ENCODE measurements at places on chromosomes 3 and 15.

- peak; percentile 12 for DNase-seq
These were observed 75.7 kb downstream of the GMPS start for GRCh38 chr3:155946178-155946577.

GRCh38 chr3:45087155-45087554 lies 59.0 kb downstream of the CDCP1 start:
- no peak for DNase-seq

DNA sequence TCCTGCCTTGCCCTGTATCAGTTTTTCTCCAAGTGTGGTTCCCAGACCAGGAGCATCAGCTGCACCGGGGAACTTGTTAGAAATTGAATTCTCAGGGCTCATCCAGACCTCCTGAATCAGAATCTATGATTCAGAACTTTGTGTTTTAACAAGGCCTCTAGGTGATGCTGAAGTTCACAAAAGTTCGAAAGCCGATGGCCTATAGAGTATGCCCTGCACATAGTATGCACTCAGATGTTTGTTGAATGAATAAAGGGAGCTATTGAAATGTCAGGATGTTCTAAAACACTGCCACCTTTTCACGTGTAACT lies 664 bp upstream of the LARP6 start:
- peak; percentile 58 for DNase-seq

DNA sequence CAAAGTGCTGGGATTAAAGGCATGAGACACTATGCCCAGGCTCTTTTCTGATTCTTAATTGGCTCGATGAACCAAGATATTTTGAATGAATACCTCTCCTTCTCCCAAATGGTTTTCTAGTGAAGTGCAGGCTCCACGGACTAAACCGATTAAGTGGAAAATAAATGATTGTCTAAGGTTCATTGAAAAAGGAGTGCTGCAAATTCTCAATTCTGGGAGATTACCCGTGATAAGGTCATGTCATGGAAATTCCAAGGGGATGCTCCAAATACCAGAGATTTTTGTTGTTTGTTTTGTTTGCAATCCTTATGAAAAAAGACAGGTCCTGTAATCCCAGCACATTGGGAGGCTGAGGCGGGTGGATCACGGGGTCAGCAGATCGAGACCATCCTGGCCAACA lies 406.9 kb upstream of the TBL1XR1 start:
- DNase-seq, result no peak

DNA sequence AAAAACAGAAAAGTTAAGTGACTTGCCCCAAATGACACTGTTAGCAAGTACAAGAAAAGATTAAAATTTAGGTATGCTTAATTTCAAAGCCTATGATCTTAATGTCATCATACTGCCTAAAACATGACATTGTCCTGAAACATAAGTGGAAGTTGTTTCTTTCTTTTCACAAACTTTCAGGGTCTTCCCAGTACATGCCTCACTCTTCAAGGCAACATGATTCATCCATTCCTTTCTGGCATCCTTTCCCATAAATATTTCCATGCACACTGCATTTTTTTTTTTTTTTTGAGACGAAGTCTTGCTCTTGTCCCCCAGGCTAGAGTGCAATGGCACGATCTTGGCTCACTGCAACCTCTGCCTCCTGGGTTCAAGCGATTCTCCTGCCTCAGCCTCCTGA lies 42.5 kb upstream of the KPNA4 start:
- DNase-seq, result no peak

DNA sequence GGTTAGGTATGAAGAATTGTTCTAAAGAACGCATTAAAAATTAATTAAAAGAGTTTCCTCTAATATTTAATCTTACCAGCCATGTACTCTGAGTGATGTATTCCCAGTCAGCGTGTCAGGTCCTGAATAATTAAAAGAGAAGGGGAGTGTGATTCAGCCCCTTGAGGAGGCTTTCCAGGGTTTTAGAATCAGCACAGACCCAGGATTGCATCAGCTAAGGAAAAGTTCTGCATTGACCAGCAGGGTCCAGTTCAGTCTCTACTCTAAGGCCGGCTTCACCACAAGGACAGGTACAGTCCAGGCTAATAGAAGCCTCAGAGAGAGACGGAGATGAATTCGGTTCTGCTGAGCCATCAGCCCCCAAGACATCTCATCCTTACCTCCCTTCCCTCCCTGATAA lies 499.5 kb upstream of the PROK2 start:
- no peak for DNase-seq

- DNase-seq, result no peak
These were observed 155.9 kb downstream of the RBMS3 start for GRCh38 chr3:29436612-29437323.

- DNase-seq, result no peak
These were observed 261.4 kb downstream of the ZMAT3 start for GRCh38 chr3:178810181-178810580.

- DNase-seq, result no peak
These were observed 79.9 kb downstream of the ZBBX start for GRCh38 chr3:167300207-167300606.

GRCh38 chr15:79620112-79620857 lies 188.1 kb downstream of the MINAR1 start:
- DNase-seq, result no peak

DNA sequence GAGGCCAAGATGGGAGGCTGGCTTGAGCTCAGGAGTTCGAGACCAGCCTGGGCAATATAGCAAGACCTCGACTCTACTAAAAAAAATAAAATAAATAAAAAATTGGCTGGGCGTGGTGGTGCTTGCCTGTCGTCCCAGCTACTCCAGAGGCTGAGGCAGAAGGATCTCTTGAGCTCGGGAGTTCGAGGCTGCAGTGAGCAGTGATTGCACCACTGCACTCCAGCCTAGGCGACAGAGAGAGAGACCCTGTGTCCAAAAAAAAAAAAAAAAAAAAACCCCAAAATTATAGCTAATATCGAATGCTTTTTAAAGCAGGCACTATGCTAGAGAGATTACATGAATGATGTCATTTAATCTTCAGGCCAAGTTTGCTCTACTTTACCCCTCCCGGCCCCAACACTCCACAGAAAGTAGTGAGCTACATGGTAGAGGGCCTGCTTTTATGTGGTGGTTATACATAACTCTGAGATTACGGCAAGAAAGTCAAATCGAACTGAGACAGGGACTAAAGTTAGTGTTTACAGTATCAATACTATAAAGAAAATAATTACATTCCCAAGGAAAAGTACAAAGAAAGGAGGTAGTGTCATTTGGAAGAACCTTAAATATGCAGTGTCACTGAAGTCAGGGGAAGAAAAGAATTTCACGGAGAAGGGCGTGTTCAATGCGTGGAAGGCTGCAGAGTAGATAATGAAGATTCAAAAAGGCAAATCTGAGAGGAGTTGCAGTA lies 1.1 kb downstream of the ADPGK start:
- DNase-seq, result no peak

GRCh38 chr15:64560998-64561397 lies 100.6 kb downstream of the ZNF609 start:
- no peak for DNase-seq

GRCh38 chr3:198051836-198052235 lies 91.8 kb downstream of the LMLN start:
- no peak for DNase-seq

DNA sequence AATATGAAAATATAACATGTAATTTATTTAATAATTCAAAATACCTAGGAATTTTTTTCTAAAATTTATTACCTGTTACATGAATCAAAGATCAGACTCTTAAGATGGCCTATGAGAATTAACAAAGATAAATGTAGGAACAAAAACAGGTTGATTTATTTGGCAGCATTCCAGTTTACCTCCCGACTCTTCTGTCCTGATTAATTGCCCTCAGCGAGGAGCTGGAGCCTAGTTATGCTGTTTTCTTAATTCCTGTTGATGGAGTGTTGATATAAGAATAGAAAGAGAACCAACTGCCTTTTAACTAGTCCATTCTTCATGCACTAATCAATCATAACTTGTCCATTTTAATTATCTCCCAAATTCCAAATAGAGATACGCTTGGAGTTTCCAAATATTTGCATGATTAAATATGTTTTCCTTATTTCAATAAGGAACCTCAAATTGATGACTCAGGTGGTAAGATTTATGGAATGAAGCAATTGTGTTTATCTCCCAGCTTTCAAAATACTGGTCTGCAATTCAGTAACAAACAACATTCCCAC lies 10.6 kb upstream of the CPB1 start:
- DNase-seq, result no peak

- peak; percentile 41 for DNase-seq
These were observed 13.9 kb upstream of the ANPEP start for GRCh38 chr15:89828281-89829145.

- no peak for DNase-seq
These were observed 124.9 kb upstream of the STRIT1 start for GRCh38 chr3:155418407-155418806.

DNA sequence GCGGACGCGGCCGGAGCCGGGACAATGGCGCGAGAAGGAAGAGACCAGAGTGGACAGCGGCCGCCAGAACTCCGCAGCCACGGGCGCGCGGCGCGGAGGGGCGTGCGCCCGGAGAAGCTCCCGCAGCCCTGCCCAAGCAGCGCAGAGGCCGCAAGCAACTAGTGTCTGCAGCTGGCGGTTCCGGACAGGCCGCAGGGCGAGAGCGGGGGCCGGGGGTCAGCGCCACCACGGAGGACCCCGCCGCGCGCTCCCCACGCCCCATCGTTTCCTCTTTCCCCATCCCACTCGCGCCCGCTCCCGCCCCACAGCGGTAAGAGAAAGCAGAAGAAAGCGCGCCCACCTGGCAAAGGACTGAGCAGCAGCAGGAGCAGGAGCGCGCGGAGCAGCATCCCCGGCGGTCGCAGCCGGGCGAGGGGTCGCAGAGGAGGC lies 440 bp downstream of the PRTG start:
- DNase-seq, result peak; percentile 39

GRCh38 chr3:1200371-1200770 lies 107.5 kb downstream of the CNTN6 start:
- no peak for DNase-seq

DNA sequence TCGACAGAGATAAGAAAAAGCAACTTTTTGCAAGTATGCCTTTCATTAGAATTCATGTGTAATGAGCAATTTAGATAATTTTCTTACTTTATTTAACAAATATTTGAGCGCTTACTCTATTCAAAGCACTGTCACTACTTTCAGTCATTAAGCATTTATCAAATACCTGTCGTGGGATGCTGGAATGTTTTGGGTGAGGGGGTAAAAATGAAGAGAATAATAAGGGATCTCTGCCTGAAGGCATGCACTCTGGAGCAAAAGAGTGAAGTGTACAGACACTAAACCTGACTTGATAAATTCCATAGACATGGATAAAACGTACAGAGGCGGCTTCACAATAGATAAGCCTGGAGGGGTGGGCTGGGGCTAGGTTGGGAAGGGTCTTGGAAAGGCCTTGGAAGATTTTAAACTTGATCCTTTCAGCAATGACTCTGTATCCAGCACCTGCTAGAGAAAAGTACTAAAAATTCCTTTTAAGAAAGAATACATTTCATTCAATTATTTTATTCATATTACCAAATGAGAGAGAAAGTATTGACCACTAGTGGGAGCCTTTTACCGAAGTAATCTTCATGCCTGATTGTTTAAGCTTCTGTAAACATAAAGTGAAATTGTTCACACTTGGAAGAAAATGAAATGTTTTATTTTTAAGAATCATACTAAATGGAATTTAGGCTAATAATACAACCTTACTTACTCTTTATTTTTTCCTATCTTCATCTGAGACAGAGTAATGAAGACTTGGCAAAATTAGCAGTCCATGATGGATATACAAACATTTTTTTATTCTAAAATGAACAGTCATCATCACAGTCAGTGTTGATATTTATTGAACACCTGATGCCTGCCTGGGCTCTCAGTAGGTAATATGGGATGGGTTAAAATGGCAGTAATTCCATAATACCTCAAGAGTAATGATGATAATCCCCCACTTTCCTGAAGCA lies 113.2 kb downstream of the PPP2R3A start:
- DNase-seq, result no peak

DNA sequence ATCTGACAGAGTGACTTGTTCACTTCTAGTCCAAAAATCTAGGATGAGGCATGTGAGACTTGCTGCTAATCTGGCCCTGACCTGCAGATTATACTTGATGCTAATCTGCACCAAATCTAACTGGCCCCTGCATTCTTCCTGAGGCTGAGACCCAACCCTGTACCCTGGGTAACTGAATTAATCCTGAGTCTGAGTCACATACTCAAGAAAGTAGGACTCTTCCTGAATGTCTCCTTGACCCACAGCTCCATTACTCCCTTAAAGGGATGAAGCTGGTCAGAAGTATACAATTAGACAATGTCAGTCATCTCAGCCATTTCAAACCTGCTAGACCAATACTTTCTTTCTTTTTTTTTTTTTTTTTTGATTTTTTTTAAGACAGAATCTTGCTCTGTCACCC lies 25.5 kb downstream of the PTPN9 start:
- DNase-seq, result no peak

GRCh38 chr15:44010089-44010488 lies 183.3 kb downstream of the WDR76 start:
- DNase-seq, result no peak

- DNase-seq, result no peak
These were observed 141.1 kb downstream of the DOCK3 start for GRCh38 chr3:50815844-50816243.
